ENCODE measurements at places on chromosomes 2 and 18.

- no peak for DNase-seq
Measured at GRCh38 chr2:60104514-60105505, 448.6 kb downstream of the BCL11A start.

DNA sequence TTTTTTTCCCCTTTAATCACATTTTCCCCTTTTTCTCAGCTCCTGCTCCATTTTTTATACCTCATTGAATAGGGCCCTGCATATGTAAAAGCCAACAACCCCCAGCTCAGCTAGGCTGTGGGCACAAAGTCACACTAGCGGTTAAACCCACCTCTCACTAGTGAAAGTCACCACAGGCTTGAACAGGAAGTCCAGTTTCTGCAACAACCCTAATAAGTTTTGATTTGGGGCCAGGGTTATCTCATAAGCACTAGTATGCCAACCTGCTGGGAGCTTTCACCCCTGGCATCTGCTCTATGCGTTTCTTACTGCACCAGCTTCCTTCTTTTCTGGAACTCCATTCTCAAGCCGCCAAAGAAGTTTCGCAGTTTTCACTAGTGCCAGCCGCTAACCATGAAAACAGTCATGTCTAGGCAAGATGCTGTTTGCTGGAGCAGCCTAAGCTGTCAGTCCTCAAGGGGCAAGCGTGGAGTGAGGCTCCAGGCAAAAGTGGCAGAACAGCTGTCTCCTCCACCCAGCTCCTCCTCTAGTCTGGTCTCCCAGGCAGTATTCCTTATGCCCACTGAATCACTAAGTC is 197.0 kb upstream of the MEIS1 start:
- no peak for DNase-seq

GRCh38 chr18:23890589-23890988 is 124.0 kb upstream of the TTC39C start:
- DNase-seq = no peak

GRCh38 chr2:119608553-119608952 is 64.3 kb downstream of the CFAP221 start:
- no peak for DNase-seq

DNA sequence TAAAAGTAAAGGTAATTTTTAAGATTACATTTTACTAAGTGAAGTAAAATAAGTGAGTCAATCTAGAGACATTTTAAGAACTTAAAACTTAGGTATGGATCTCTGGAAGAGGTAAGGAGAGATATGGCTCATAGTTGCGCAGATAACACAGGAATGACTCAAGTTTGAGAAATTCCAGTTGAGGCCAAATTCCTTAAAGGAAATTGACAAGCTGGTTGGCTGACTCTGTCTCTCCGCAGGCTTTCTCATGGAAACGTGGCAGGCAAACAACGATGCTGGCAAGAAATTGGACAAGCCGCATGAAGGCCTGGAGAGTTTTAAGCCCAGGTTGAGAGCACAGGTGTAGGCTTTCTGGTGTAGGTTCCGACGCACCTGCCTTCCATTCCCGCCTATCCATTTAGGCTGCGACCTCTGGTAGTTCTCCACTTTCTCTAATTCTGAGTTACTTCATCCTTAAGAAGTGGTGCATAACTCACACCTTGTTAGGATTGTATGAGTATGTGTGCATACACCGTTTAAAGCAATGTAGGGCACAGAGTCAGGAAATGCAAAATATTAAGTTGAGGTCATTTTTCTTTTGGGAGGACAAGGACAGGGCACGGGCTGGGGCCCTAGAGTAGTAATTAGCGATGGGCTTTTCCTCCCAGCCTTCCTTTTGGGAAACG is 589 bp upstream of the DAW1 start:
- DNase-seq = no peak

DNA sequence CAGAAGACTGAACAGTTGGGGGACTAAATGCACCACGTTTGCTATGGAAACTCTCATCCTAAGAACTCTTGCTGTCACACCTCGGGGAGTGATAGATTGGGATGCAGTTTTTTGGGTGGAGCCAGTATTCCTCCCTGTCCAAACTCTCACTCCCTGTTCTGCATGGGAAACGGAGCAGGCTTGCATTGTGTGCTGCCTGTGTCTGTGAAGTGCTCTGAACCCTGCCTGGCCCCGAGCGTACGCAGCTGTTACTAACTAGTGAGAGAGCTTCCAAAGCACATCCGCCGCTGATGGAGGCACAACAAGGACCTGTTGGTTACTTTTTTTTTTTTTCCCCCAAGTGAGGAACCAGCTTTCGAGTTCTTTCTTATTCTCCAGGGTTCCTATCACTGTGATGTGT is 195.5 kb downstream of the ANAPC1 start:
- DNase-seq = no peak

GRCh38 chr2:70085711-70086277 is 1.5 kb upstream of the PCBP1 start:
- DNase-seq = no peak

DNA sequence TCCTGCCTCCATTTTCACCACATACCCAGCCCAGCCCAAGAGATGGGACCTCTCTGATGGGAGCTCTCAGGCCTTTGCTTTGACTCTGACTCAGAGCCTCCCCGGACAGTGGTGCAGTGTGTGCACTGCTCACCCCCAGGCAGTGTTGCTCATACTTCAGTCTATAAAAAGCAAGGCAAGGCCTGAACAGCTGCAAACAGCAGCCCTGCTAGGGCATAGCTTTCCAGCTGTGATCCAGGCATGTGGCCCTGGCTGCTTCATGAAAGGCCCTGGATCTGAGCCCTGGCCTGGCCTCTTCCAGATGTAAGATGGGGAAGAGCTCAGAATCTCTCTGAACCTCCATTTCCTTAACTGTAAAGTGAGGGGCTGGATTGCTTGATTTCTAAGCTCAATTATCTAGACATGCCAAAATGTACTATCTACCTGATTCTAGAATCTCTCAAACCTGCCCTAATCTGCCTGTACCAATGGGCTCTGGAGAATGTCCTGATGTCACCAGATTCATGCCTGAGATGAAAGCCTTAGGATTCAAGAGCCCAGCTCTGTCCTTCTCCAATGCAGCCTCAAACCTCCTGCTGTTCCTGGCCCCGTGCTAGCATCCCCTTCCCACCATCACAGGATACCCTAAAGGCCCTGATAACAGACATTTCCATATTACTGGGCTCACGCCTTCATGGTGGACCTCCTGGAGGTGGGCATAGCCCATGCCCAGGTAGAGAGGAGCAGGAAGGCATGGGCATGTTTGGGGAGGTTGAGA is 206.9 kb downstream of the ARL4C start:
- no peak for DNase-seq

DNA sequence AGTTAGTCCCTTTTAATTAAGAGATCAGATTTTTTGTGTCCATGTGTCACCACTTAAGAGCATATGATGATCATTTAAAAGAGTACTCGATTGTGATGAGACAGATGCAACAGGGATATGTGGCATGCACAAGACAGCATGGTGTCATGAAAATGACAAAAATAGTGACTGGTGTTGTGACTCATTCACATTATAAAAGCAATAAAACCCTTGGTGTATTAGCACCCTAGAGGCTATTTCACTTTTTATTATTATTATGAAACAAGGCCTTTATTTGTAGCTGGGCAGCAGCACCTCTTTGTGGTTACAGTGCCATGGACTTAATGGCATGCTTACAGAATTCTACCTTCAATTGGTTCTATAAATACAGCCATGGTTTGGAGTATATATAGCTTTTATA is 1296.0 kb upstream of the ZEB2 start:
- DNase-seq = no peak

DNA sequence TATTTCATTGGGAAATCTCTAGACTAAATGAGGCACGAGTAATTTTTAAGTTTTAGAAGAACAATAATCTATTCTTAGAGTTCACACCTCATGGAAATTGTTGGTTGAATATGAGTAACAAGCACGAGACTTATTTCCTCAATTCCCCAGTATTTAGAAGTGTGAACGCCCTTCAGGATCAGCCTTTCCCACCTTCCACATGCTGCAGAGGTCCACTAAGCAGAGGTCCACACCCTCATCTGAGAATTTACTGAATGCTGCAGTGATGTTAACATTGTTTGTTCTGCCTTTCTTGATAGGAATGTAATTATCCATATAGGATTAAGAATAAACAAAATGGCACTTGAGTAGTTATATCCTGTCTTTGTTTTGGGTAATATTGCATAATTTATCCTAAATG is 41.8 kb downstream of the LTBP1 start:
- no peak for DNase-seq

GRCh38 chr2:54999182-54999581 is 51.1 kb downstream of the RTN4 start:
- DNase-seq = no peak

GRCh38 chr2:60353406-60353800 is 200.1 kb downstream of the BCL11A start:
- peak; percentile 29 for DNase-seq

DNA sequence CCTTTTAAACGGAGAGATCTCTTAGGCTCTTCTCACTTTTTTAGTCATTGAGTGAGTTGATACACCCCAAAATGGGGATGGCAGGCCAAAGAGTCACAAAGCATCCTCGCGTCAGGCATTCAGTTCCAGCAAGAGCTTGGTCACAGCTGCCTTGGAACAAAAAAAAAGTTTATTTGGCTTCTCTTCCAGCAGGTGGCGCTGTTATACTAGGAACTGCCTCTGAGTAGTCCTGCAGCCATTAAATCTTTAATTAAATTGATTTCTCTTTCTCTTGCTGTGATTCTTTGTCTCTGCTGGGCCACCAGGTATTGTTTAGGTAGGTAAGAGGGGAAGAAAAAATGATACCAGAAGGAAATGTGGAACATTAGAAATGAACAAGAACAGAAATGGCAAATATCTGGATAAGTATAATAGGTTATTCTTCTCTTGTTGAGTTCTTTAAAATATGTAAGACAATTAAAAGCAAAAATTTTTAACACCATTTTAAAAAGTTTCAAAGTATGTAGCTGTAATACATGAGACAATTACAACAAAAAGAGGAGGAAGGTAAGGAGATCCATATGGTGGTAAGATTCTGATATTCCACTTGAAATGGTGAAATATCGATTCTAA is 175.1 kb downstream of the GALNT1 start:
- DNase-seq = peak; percentile 35
